Cortex of kidney (tissue), 1 donor: ENCODE measurements at places on chromosomes 1 and 21.

DNA sequence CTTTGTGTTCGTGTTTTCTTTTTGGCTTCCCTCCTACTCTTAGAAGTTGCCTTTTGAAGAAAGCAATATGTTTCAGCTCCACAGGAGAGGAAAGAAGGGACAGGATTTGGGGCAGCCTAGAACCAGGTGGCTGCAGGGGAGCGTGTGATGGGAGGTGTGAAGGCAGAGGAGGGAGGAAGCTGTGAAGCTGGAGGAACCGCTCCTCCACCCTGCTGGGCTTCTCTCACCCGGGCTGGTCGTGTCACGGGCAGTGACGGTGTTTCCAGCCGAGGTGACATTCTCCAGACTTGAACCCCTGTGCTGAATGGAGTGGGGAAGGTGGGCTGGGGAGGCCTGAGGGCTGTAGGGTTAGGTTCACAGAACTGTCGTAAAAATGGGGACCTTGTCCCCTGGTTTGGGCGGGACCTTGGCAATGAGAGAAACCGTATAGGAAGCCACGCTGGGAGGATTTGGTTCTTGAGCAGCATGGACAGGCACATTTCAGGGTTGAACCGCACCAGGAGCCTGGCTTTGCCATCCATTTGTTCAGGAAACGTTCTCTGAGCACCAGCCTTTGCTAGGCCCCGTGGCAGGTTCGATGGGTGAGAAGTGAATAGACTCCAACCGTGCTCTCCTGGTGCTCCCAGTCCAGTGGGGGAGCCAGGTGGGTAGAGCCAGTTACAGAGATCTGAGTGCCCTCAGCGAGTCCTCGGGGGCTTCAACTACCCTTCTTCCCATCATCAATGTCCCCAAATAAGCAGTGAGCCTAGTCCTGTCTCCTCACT, 103.0 kb downstream of the PRDM2 start:
- no peak for DNase-seq

- DNase-seq, result no peak
Observed at GRCh38 chr1:150708595-150708994, 11.6 kb upstream of the GOLPH3L start.

DNA sequence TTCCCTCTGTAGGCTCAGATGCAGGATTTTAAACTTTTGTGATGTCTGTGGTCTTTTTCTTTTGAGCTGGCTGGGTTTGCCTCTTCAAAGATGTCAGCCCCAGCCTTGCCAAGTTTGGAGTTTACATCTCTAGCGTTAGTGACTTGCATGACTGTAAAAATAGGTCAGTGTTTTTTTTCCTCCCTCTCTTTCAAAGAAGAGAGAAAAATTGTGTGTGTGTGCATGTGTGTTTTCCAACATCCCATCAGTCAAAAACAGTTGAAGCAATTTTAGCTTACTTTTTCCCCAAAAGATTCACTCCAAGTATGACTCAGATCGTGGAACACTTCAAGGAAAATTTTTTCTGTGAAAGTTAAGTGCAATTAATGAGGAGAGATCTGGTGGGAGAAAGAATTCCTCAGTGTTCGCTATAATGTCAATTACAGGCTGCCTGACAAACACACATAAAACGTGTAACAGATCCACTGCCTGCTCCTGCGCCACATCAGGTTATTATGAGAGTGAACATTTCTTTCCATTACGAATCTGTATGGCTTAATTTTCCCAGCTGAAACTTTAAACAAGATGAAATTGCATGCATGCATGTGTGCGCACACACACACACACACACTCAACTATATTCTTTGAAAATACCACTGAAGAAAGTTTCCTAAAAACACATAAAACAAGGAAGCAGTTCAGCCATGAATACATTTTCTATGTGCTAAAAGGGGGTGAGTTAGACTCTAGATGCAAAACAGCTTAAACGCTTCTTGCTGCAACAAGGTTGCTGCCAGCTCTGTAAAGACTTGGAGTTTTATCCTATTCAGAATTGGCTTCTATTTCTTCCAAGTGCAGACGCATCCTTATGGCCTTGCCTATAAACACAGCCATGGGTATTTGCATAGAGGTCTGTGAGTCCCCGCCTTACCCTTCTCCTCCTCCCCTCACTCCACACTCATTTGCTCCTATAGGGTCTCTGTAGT, 55.5 kb downstream of the TLR5 start:
- no peak for DNase-seq

GRCh38 chr1:46594063-46594462, 10.0 kb downstream of the MKNK1 start:
- no peak for DNase-seq

- no peak for DNase-seq
Observed at GRCh38 chr1:115326419-115326818, 11.6 kb downstream of the NGF start.

- no peak for DNase-seq
Observed at GRCh38 chr21:22993822-22994574, 1995.8 kb downstream of the NCAM2 start.

- DNase-seq, result no peak
Observed at GRCh38 chr1:171173069-171173468, 12.0 kb upstream of the FMO2 start.

- DNase-seq, result no peak
Observed at GRCh38 chr1:246790364-246790763, 66.2 kb downstream of the SCCPDH start.
